ENCODE measurements at places on chromosomes 12 and 14.

DNA sequence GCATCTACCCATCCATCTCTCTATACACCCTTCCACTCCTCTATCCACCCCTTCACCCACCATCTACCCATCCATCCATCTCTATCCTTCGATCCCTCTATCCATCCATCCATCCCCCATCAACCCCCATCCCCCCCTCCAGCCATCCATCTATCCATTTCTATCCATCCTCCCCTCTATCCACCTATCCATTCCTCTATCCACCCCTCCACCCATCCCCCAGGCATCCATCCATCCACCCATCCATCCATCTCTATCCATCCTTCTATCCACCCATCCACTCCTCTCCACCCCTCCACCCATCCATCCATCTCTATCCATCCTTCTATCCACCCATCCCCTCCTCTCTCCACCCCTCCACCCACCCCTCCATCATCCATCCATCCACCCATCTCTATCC is 17.5 kb upstream of the GPR132 start:
- no peak for DNase-seq

- no peak for DNase-seq
Measured at GRCh38 chr12:56122637-56123036, 4.6 kb downstream of the ZC3H10 start.

DNA sequence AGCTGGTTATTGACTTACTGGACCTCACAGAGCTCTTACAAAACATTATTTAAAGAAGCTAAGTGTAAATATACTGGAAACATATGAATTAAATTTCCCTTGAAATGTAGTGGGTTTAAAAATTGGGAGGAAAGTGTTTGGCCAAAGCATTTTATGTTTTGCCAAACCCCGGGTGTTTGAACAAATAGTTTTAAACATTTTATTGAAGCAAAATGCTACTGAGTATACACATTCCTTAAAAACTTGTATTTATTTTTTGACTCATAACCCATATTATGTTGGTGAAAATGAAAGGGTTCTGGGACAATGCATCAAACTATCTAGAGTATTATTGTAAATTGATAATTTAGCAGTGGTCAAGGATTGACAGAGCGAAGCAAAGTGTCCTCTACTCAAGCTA is 1048.5 kb downstream of the SLC6A15 start:
- DNase-seq, result no peak

- no peak for DNase-seq
Measured at GRCh38 chr14:21523203-21523602, 2.9 kb downstream of the SALL2 start.

- DNase-seq, result no peak
Measured at GRCh38 chr14:82230748-82231147, 697.1 kb upstream of the SEL1L start.

- DNase-seq, result no peak
Measured at GRCh38 chr12:4288296-4289131, 15.0 kb downstream of the CCND2 start.

GRCh38 chr12:93918262-93918661 is 230.1 kb upstream of the PLXNC1 start:
- no peak for DNase-seq

DNA sequence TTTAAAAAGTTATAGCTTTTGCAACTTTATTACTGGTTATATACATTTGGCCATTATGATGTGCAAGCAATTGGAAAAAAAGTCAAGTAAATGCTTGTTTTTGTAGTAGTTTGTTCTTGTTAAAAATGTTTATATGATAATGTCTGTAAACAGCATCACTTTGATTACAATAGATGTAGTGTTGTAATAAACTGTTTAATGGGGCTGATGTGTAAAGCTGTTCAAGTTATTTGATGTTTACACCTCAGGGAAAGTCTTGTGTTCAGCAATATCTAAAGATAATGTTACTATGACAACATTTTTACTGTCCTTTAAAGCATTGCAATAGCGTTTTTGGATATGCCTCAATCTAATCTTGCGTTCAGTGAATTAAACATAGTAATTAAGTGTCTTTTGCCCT is 30.4 kb downstream of the CPSF6 start:
- DNase-seq, result no peak

Measured in T-helper 17 cell (primary cell).